ENCODE measurements at places on chromosomes 2 and 18. TPM values are rescaled to one million over a fixed set of nuclear protein-coding genes. Genes with fewer than 3 reads are reported as not detected.

GRCh38 chr18:9329471-9329870 is 5.1 kb upstream of the TWSG1 start:
- no peak for DNase-seq

GRCh38 chr2:3172265-3172935 is 205.2 kb downstream of the EIPR1 start:
- no peak for DNase-seq

DNA sequence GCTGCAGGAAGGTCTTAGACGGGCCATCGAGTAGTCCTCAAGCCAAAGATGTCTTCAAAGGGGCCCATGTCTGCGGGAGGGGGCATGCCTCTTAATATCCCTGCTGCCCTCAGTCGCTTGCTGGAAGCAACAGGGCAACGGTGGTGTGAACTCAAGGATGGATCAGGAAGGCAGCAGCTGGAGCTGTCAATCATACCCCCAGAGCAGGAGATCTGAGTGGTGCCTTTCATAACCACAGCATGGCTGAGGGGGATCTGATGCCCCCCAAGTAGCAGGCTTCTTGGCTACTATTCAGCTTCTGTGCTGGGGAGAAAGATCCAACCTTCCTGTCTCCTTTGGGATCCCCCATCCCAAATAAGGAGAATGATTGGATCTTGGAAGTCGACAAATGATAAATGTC is 46.4 kb downstream of the INSIG2 start:
- no peak for DNase-seq

DNA sequence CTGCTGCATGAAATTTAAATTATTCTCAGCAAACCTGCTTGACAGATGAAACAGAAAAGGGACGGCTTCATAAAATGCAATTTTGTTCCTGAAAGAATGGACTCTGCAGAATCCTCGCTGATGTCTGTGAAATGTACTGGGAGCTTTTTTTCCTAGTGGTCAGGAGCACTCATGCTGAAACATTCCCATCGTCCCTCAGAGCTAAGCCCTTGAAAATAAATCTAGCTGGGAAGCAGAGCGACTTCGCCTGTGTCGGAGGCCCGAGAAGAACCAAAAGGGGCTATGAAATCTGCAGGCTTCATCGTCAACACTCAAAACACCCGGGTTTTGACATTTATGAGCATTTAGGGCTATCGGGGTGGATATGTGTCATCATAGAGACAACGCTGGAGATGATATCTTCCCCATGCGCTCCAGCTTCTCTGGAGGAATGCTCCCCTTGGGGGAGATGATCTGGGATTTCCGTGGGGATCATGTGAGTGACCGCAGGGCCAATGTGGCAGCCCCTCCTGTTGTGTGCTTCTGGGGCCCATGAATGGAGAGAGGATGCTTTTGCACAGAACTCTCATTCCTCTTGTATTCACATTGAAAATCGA is 182.3 kb downstream of the KLHL29 start:
- DNase-seq = no peak

DNA sequence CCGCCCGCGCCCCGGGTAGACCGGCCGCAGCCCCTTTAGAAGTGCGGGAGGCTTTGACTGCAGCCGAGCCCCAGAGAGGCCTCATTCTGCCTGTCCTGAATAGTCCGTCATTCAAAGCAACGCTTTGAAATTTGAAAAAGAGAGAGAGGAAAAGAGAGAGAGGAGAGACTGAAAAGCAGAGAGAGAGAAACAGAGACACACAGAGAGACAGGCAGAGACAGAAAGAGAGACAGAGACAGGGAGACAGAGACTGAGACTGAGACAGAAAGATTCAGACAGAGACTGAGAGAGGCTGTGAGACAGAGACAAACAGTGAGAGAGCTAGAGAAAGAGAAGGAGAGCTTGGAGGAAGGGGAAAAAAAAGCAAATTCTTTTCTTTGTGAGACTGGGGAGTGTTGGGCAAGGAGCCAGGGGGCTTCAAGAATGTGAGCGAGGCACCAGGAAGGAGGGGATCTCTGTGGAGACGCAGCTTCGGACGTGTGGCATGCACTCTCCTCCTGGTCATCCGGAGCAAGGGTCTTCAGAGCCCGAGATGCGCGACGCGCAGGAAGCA is 73.1 kb downstream of the MYCN start:
- no peak for DNase-seq

GRCh38 chr2:229348128-229348527 is 77.0 kb upstream of the PID1 start:
- peak; percentile 25 for DNase-seq

DNA sequence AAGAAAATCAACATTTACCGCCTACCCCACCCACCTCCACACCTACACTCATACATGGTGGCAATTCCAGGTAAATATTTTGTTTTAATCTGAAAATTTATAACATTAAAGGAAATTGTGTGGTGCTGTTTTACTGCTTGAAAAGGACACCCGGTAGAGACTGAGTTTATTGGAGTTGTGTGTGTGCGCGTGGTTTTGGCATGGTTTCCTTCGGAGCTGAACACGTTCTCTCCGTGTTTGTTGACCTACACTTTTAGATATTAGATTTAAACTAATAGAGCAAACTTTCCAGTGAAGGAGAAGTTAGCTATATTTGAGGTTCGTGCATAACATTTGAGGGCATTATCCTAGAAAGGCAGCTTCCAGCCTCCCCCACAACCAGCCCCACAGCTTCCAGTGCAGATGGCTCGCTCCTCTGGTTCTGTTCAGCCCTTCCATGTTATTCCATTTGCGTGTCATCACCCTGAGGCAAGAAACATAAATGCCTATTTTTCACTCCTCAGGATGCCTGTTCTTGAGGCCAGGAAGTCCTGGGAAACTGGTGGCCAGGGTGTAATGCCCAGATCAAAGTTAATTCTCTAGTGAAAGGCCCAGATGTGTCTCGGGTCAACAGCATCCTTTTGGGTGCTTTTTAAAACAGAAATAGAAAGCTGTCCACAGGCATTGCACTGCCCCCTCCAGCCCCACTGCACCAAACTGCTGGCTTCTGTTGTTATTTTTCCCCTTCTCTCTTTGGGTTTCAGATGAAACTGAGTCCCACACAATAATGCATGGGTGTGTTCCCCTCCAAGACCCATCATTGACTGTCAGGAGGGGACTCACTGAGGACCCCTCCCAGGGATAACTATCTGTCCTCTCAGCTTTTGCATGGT is 190.2 kb downstream of the SETBP1 start:
- DNase-seq = no peak

DNA sequence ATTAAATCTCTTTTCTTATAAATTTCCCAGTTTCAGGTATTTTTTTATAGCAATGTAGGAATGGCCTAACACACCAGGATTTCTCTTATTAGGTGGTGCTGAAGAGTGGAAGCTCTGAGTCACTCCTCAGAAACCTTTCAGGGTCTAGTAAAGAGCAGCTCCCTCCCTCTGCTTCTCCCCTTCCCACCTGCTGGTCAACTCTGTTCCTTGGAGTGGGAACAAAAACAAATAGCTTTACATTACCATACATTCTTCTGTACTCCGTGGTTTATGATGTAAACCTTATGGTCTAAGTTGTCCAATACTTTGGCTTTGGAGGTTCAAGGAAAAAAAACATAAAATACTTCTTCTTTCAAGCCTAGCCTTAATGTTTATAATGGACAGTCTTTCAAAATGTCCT is 2.7 kb upstream of the IL1R1 start:
- DNase-seq = no peak

DNA sequence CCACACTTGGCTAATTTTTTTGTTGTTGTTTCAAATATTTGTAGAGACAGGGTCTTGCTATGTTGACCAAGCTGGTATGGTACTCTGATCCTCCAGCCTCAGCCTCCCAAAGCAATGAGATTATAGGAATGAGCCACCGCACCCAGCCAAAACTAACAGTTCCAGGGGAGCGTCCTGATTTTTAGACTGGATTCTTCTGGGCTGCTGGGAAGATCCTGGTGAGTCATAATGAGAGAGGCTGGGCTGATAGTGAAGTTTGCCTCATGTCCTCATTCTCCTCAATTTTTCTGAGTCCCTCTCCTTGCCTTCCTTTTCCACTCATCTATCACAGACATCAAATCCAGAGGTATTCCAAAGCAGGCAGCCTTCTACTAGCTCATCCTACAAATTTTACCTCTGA is 81.3 kb downstream of the VSNL1 start:
- DNase-seq = no peak

DNA sequence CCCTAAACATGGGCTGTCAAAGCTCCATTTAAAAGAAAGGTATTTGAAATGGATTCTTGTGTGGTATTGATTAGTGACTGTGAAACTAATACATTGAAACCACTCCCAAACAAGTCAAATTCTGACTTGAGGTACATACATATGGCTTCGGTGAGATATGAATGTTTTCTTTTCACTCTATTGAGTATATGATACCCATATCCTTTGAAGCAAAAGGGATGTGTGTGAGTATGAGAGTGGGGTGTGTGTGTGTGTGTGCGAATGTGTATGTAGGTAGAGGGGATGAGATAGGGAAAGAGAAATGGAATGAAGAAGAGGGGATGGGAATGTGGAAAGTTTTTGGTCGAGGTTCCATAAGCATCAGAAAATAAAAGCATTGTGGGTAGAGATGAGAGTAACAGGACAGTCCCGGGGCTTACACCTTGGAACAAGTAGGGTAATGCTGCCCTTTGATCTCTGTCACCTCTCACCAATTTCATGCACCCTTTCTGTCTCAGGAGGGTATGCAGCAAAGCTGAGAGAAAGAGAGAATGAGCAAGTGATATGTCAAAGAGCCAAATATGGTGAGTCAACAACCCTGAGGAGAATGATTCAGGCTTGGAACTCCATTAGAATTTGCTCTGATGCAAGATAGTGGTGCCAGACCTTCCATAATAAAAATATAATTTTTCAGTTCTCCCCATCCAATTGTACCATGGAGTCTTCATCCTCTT is 64.0 kb upstream of the ZEB2 start:
- peak; percentile 83 for DNase-seq

DNA sequence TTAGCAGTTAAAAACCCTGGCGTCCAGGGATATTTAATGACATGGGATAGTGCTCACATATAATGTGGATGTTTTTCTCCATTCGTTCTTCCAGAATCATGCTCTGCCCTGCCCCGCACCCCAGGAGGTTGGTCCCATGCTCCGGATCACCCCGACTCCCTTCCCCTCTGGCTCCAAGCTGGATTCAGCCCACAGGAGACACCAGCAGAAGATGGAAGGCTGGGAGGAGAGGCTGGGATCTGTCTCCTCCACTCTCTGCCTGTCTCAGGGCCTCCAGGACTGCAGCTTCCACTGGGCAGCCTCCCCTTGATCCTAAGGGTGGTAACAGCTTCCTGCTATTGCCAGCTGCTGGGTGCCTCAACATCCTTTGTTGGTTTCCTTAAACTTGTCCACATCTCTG is 24.5 kb downstream of the TMEM177 start:
- DNase-seq = no peak

- DNase-seq = no peak
Observed at GRCh38 chr18:59646228-59646962, 50.8 kb downstream of the CCBE1 start.

GRCh38 chr2:47644351-47644750 is 138.6 kb upstream of the MSH6 start:
- DNase-seq = no peak

DNA sequence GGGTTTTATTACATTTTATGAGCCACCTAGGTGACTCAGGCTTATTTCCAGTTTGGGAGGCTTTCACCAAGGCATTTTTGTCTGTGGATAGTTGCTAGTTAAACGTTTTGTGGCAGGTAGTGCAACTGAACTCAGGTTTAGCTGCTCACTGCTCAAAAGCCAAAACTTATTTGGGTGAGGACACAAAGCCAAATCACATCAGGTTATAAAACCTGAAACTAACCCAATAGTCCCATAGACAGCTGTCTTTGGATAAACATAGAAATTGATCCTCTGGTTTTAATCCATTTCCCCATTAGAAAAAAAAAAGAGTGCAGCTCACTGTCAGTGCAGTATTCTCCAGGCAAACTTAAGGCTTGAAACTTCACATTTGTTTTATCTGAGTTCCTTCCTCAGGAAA is 362.6 kb upstream of the TFPI start:
- no peak for DNase-seq

Gene POLR1A
- 36.9 TPM for total RNA-seq

GRCh38 chr18:8910843-8911242 is 191.7 kb upstream of the NDUFV2 start:
- DNase-seq = no peak

DNA sequence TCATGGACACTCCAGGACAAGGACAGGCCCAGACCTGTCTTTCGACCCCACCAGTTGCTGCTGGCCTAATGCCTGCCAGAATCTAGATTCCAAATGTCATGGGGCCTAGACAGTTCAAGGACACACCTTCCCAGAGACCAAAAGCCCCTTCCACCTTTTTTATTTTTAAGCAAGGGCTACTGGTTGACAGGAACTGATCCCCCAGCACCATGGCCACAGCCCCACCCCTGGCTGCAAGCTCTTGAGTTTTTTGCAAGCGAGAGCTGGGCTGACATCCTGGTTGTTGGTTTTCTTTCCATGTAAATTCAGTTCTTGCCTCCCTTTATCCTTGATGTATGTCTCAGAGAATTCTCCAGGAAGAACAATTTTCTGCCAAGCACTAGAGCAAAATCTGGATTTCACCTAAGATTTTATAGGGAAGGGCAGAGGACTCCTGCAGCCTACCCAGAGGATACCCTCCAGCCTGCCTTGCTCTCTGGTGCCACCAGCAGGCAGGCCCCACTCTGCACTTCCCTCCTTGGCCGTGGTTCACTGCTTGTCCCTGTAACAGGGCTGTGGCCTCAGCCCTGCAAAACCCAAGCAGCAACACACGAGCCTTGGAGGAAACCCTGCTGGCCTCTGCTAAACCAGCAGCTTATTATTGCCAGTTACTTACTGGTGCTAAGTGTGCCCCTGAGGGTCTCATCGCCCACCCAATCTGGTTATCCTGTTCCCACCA is 97.7 kb downstream of the TWIST2 start:
- DNase-seq = peak; percentile 55

Gene ZNF521
- 3.9 TPM for total RNA-seq

Gene NT5C1B
- not detected for total RNA-seq

DNA sequence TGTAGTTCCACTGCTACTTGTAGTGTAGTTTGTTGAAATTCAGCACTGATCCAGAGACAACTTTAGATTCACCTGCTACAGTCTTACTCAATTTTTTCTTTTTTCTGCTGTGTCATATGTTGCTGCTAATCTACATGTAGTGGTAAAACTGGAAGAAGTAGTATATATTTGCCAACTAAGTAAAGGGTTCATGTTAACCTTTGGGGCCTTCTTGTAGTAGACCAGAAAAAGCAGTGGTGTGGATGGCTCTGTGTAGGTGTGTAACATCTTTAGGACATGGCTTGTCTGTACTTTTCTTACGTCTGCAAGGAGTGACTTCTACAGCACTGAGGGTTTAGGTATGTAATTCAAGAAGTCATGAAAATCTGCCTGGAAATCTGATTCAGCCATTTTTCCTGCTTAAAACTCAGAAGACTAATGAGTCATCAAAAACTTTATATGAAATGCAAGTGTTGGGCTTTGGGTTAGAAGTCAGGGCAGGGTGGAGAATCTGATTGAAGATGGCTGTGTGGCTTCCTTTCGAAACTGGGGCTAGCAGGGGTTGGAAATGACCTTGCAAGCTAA is 8.4 kb downstream of the PTPRM start:
- peak; percentile 55 for DNase-seq

DNA sequence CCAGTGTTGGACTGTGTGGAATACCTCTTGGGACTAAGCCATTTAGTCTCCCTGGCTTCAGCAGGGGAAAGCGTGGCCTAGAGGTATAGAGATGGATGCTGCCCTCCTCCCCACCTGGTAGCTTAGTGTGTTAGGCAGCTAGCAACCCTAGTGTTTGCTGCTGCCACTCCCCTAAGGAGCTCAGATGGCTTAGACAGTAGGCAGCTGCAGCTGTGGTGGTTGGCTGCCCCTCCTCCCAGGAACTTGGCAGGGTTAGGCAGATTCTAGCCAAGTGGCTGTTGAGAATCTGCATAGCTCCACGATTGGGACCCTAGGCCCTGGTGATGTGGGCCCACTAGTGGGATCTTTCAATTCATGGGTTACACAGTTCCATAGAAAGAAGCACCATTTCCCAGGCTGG is 550.4 kb upstream of the CHAC2 start:
- DNase-seq = no peak

All from HFFc6 (cell line).